ENCODE measurements at places on chromosomes 12 and 14.

- peak overlapping the region; percentile 99 for H3K27ac ChIP-seq
- no peaks in the 10 kb centered on the region for H3K36me3 ChIP-seq
- peak; percentile 52 for DNase-seq
Measured at GRCh38 chr12:107091989-107092641, 1.2 kb downstream of the CRY1 start.

DNA sequence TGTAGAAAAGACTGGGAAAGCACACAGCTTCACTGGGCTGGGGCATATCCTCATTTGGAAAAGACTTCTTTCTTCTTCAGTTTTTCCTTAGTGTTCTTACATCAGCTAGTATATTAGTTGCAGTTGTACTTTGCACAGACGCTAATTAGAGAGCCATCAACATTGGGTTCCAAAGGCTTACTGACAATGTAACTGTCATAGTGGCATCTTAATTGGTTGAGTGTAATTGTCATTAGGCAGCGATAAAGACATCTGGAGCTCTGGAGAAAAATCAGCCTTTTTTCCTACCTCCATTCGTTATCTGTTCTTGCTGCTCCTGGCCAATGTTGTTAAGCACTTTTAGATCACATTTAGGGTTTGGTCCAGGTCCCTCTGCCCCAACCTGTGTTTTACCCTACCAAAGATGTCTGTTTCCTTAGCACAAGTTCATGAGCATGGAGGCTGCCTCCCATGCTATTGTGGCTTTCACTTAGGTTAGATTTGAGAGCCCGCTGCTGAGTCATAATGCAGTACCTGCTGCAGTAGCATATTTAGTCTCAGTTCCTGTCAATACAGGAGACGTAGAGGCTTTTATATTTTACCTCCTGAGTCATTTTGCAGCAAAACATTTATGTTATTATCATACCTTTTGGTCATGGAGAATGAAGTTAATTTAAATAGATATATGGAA is 49.2 kb downstream of the FBXW8 start:
- H3K4me3 ChIP-seq: no peak overlapping the region
- no peaks in the 10 kb centered on the region for H3K4me1 ChIP-seq

GRCh38 chr12:536751-537245 is 77.1 kb downstream of the B4GALNT3 start:
- no peaks in the 10 kb centered on the region for H3K27me3 ChIP-seq
- H3K4me1 ChIP-seq: peaks cover 24% of the 10 kb centered on the region
- H3K36me3 ChIP-seq: no peaks in the 10 kb centered on the region
- no peak overlapping the region for H3K27ac ChIP-seq
- no peak for DNase-seq

DNA sequence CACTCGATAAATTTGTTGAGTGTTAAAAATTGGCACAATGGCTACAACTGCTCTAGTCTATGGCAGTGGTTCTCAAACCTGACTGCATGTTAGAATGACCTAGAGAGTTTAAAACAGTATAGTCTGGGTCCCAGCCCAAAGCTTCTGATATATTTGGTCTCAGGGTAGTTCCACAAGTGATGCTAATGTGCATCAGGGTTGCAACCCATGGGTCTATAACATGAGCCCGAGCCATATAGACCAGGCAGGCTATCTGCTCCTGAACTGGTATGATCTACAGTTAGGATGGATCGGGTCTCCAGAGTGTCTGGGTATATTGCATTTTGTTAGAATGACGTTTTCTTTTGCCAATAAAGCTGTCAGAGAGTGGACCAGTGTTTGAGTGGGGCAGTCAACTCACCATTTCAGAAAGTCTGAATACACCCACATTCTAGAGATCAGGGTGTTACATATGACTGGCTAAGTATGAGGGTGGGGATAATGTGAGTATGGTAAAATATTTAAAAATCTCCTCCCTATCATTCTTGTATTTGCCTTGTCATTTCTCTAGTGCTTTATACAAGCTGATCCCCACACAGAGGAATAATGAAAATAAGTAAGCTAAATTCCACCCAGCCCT is 80.9 kb downstream of the FRMD6 start:
- no peaks in the 10 kb centered on the region for H3K27me3 ChIP-seq
- H3K4me1 ChIP-seq: no peaks in the 10 kb centered on the region
- no peak for DNase-seq

- H3K36me3 ChIP-seq: no peaks in the 10 kb centered on the region
- no peak overlapping the region for H3K4me3 ChIP-seq
- no peak for DNase-seq
- no peaks in the 10 kb centered on the region for H3K27me3 ChIP-seq
- no peak overlapping the region for H3K27ac ChIP-seq
Measured at GRCh38 chr14:31893221-31893757, 183.8 kb upstream of the ARHGAP5 start.

DNA sequence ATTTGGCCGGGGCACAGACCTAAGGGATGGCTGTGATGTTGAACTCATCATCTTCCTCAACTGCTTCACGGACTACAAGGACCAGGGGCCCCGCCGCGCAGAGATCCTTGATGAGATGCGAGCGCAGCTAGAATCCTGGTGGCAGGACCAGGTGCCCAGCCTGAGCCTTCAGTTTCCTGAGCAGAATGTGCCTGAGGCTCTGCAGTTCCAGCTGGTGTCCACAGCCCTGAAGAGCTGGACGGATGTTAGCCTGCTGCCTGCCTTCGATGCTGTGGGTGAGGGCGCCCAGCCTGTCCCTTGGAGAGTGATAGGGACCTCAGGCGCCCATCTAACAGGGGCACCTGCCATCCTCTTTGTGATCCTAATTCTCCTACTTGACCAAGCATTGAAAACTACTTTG is 12.4 kb downstream of the OAS3 start:
- H3K27ac ChIP-seq: no peak overlapping the region
- H3K4me1 ChIP-seq: no peaks in the 10 kb centered on the region
- H3K4me3 ChIP-seq: no peak overlapping the region
- no peak for DNase-seq
- H3K27me3 ChIP-seq: no peaks in the 10 kb centered on the region
- H3K36me3 ChIP-seq: peaks cover 23% of the 10 kb centered on the region

GRCh38 chr12:119412811-119413794 is 78.6 kb downstream of the CCDC60 start:
- no peaks in the 10 kb centered on the region for H3K36me3 ChIP-seq
- no peak overlapping the region for H3K27ac ChIP-seq
- H3K4me3 ChIP-seq: no peak overlapping the region
- no peaks in the 10 kb centered on the region for H3K4me1 ChIP-seq

DNA sequence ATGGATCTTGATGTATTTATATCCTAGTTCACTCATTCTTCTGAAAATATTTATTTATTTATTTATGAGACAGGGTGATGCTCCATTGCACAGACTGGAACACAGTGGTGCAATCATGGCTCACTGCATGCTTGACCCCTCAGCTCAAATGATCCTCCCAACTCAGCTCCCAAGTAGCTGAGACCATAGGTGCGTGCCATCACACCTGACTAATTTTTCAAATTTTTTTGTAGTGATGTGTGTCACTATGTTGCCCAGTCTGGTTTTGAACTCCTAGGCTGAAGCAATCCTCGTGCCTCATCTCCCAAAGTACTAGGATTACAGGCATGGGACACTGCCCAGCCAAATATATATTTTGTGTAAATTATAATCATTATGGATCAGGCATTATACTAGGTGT is 595.6 kb upstream of the ATP2B1 start:
- no peaks in the 10 kb centered on the region for H3K4me1 ChIP-seq
- no peak for DNase-seq
- no peaks in the 10 kb centered on the region for H3K36me3 ChIP-seq
- no peak overlapping the region for H3K27ac ChIP-seq
- H3K27me3 ChIP-seq: no peaks in the 10 kb centered on the region
- no peak overlapping the region for H3K4me3 ChIP-seq

DNA sequence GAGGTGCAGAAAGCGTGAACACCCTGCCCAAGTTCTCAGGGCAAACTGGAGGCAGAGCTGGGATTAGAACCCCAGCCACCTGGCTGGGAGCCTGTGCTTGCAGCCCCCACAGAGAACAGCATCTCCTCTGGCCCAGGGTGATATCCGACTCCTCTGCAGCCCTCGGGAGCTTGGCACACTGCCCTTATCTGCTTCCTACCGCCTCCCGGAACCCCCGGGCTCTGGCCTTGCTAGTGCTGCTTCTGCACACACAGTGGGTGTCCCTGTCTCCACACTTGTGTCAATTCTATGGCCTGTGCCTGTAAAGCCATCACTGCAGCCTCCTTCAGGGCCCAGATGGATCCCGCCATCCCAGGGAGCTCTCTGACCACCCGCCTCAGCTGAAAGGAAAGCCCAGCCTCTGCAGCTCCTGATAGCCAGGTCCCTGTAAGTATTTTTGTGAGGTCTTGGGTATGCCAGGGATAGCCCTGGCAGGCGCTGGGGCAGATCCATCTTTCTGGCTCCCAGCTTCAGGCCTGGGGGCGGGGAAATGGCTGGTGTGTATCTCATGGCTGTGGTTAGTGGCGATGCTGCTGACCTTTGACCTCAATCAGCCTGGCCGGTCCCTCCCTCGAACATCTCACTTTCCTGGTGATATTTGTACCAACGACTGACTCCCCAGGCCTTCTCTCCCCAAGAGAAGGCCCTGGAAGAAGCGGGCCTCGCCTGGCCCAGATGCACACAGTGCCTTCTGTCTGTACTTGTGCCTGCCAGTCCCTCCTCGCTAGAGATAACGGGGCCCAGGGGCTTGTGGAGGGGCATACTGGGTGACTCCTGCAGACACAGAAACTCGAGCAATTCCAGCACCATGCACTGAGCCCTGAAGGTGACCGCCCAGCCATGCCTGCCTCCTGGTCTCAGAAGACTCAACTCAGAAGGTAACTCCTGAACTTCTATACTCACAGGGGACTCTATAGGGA is 183.8 kb downstream of the CALM1 start:
- no peak overlapping the region for H3K27ac ChIP-seq
- no peaks in the 10 kb centered on the region for H3K4me1 ChIP-seq
- no peaks in the 10 kb centered on the region for H3K36me3 ChIP-seq
- H3K27me3 ChIP-seq: no peaks in the 10 kb centered on the region
- no peak for DNase-seq

GRCh38 chr12:46073321-46073720 is 82.9 kb upstream of the SCAF11 start:
- no peak for DNase-seq
- no peaks in the 10 kb centered on the region for H3K36me3 ChIP-seq
- H3K4me1 ChIP-seq: no peaks in the 10 kb centered on the region

DNA sequence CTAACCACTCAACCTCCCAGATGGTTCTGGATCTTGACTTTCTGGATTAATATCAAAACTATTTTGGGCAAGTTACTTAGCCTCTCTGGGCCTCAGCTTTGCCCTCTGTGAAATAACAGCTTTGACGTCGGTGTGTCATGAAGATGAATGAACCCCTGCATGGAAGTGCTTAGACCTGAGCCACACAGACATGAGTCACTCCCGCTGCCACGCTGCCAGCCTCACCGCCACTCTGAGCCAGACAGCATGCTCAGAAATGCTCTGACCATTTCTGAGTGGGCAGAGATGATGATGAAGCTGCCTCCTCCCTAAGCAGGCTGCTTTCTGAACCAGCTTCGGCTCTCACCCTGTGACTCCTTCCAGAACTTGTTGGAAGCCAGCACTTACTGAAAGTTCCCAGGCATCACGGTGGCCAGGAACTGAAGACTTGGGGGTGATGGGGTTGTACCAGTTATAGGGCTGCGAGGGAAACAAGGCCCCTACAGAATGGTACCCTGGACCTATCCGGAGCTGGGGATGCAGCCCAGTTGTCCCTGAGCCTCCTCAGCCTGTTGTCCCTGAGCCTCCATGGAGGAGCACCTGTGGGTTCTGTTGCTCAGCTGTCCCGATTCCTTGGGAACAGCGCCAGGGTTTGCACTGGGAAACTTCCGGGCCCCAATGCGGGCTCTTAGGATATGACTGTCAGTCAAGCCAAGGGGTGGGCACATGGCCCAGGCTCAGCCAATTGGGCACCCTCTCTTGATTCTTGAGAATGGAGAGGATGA is 2.0 kb upstream of the CCDC197 start:
- no peak overlapping the region for H3K27ac ChIP-seq
- no peaks in the 10 kb centered on the region for H3K36me3 ChIP-seq
- H3K27me3 ChIP-seq: no peaks in the 10 kb centered on the region
- H3K4me3 ChIP-seq: no peak overlapping the region
- H3K4me1 ChIP-seq: no peaks in the 10 kb centered on the region
- DNase-seq: no peak

DNA sequence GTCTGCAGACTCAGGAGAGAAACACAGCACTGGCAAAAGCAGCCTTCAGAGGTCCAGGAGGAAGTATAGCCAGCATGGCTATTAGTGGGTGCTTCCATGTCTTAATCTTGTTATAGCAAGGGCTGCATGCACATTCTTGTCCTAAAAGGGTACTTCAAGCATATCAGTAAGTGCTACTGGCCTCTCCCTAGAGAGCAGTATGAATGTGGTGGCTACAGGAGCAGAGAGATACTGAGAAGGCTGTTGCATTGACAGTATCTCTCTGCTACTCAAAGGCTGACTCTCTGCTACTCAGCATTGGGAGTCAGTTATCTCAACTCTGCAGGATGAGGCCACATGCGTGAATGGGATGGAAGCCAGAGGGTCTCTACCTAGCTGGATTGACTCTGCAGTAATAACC is 2.0 kb downstream of the GARIN6 start:
- H3K27ac ChIP-seq: no peak overlapping the region
- H3K4me3 ChIP-seq: no peak overlapping the region
- no peaks in the 10 kb centered on the region for H3K36me3 ChIP-seq
- no peak for DNase-seq
- H3K27me3 ChIP-seq: no peaks in the 10 kb centered on the region
- no peaks in the 10 kb centered on the region for H3K4me1 ChIP-seq

Data from CD8-positive, alpha-beta memory T cell (primary cell).